ENCODE measurements at places on chromosomes 5 and 9.
A peak's percentile ranks its signal among the peaks of the same experiment; 100 is the strongest.

GRCh38 chr5:32794086-32794485 lies 83.0 kb downstream of the NPR3 start:
- DNase-seq: peak; percentile 59

DNA sequence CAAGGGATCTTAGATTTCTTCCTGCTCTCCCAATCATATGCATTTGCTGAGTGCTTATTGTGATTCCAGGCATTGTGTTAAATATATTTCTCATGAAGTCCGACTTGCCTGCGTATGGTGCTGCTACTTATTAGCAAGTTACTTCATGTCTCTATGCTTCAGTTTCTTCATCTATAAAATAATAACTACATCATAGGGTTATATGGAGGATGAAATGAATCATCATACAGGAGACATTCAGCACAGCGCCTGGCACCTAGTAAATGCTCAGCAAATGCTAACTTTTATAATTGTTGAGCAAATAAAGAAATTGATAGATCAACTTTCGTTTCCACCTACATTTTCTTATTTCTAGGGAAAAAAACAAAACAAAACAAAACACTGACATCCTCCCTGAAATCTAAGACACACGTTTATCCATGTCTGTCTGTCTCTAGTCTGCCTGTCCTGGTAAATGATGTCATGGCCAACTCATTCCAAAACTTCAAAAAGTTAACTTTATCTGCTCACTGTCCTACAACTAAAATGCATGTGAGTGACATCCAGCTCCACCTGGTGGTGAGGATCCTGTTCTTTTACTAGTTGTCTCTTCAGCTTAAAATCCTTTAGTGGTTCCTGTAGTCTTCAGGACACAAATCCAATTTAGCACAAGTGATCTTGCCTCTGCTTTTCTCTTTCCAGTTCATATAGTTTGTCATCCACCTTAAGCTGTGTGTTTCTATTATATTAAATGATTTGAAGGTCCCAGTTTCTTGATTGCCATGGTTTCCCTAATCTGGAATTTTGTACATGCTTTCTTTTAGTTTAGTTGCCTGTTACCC lies 27.7 kb downstream of the PPP3R2 start:
- DNase-seq: peak; percentile 64

DNA sequence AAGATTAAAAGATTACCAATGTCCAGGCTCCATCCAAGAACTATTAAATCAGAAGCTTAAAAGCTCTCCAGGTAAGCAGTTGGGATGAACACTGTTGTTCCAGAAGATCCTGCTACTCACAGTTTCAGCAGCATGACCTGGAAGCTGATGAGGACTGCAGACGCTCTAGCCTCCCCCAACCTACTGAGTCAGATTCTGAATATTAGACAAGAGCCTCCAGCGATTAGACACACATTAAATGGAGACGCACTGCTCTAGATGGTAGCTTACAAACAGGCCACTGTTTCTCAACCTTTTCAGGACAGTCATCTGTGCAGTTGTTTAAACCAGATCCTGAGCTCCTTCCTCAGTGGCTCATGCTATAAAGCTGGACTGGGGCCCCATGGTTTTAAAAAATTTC lies 54.3 kb downstream of the MTMR12 start:
- no peak for DNase-seq

DNA sequence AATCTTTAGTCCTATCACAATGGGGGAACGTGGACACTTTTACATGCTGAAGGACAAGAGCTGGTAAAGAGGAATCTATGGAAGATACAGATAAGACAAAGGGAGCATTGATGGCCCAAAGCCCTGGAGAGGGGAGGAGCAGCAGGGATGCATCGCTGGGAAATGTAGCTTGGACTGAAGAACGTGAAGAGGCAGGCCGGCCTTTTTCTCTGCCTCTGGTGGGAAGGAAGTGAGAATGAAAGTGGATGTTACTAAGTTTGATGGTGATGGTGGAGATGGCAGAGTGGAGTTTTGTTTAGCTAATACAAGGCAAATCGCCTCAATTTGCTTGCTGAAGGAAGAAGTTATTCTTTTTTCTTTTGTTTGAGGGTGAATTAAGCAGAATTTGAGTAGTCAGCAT lies 124.6 kb upstream of the TAF11L2 start:
- DNase-seq: no peak

GRCh38 chr5:1448511-1449011 lies 3.3 kb upstream of the SLC6A3 start:
- no peak for DNase-seq

- no peak for DNase-seq
Measured at GRCh38 chr5:201672-202071, 10.4 kb downstream of the LRRC14B start.

GRCh38 chr9:28892538-28892937 lies 1319.3 kb upstream of the C9orf72 start:
- no peak for DNase-seq

DNA sequence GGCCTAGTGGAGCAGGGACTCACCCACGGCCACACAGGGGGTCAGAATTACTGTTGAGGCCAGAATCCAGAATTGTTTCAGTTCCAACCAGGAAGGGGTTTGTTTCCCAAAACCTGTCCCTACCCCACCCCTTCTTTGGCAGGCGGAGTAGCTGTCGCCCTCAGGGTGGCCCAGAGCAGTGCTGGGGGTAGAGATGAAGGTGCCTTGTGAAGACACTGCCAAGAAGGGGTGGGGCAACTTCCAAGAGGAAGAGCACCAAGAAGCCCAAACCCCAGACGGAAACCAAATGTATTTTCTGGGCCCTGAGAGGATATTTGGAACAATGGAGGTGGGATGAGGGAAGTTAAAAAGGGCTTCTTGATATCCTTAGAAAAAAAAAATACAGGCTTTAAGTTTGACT lies 11.4 kb upstream of the NDST1 start:
- no peak for DNase-seq

- DNase-seq: no peak
Measured at GRCh38 chr5:67246546-67247268, 50.1 kb upstream of the CD180 start.

GRCh38 chr9:76372336-76372735 lies 21.9 kb downstream of the RFK start:
- no peak for DNase-seq

DNA sequence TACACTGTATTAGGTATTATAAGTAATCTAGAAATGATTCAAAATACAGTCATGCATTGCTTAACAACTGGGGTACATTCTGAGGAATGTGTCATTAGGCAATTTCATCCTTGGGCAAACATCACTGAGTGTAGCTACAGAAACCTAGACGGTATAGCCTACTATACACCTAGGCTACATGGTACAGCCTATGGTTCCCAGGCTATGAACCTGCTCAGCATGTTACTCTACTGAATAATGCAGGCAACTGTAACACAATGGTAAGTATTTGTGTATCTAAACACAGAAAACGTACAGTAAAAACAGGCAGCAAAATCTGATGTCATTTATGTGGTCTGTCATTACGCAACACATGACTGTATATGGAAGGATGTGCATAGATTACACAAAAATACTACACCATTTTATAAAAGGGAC lies 96.8 kb downstream of the RAPGEF6 start:
- DNase-seq: peak; percentile 59

- no peak for DNase-seq
Measured at GRCh38 chr9:107778661-107779060, 289.1 kb upstream of the KLF4 start.

GRCh38 chr9:124795881-124796431 lies 19.0 kb downstream of the OLFML2A start:
- DNase-seq: peak; percentile 29

GRCh38 chr5:79986260-79986659 lies 4.8 kb downstream of the MTX3 start:
- no peak for DNase-seq

GRCh38 chr5:177472460-177473442 lies 683 bp downstream of the DBN1 start:
- DNase-seq: no peak

DNA sequence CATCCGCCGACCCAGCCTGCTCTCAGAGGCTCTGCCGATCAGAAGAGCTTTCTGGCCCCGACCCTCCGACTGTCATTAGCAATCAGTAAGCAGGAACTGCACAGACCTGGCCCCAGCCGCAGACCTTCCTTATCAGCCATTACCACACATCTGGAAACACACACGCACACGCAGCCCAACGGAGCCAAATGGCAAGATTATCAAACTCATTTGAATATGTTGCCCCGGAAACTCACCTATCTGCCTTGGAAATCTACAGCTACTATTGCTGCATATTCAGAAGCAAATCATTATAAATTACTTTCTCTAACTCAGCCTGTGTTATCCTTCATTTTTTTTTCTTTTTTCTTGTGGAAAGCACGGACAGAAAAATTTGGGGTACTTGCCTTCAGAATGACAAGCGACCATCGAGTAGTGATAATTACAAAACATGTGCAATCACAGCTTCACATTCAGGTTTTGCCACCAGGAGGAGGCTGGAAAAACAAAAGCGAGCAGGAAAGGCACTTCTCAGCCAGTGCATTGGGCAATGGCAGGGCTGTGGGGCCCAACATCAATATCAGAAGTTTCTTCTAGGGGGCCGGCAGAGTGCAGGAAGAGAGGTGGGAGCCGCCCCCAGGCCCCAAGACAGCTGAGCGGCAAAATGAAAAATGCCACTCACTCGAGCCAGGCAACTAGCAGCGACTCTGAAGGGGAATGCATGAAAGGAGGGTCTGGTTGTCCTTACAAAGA lies 122.3 kb downstream of the VAV2 start:
- DNase-seq: no peak

DNA sequence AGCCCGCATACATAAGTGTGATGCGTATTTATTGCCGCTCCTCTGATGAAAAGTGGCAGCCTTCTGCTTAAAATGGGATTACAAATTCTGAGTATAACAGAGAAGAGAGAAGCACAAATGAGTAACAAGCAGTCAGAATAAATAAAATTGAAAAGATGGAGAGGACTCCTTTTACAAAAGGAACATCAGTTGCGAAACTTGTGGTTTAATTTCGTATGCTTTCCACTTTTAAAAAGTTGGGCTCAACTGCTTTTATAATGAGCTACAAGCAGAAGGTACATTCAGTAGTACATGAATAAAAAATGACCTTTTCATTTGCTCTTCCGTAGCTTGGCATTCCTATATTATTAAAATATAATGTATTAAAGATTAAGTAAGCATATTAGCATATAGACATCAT lies 320.0 kb downstream of the FBXL17 start:
- peak; percentile 6 for DNase-seq

DNA sequence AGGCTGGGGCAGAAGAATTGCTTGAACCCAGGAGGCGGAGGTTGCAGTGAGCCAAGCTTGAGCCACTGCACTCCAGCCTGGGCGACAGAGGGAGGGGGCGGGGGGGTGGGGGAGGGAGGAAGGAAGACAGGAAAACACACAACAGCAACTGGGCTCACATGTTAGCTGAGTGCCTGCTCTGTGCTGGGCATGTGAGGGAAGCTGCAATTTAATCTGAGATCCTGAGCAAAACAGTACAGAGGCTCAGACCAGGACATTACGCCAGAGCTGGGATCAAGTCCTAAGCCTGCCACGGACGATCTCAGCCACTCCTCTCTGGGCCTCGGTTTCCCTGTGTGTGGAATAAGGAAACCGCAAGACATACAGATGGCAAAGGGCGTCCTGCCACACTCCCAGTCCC lies 119.1 kb downstream of the VAV2 start:
- no peak for DNase-seq

DNA sequence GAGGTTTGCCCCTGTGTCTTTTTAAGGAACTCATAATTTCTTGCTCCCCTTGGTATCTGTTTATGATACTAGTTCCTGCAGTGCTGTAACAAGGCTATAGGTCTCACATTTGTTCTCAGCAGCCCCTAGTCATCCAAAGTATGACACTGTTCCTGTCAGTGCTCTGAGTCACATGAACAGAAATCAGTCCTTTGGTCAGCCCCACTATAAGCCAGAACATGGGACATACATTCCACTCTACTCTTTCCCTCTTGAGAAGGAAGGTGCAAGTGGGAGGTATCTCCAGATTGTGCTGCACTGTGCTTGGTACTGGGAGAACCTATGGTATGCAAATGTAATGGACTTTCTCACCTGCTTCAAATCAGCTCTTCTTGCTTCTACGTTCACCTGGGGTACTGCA lies 87.0 kb downstream of the IARS1 start:
- peak; percentile 43 for DNase-seq

DNA sequence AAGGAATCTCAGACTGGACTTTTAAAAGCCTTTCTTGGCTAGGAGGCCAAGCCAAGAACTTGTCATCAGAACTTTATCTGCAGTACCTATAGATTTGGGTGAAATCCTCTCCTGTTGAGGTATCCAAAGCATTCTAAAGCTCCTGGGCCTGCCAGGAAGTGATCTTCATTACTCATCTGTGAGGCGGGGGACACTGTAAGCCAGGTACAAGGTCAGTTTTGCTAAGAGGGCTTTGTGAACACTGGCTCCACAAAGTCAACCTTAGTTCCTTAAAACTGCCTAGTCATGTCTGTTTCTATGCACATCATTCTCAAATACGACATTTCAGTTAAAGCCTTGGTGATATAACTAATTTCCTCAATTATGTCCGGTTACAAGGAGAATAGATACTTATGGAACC lies 236.7 kb downstream of the PIK3R1 start:
- no peak for DNase-seq

GRCh38 chr9:6941501-6941900 lies 183.7 kb downstream of the KDM4C start:
- DNase-seq: no peak

DNA sequence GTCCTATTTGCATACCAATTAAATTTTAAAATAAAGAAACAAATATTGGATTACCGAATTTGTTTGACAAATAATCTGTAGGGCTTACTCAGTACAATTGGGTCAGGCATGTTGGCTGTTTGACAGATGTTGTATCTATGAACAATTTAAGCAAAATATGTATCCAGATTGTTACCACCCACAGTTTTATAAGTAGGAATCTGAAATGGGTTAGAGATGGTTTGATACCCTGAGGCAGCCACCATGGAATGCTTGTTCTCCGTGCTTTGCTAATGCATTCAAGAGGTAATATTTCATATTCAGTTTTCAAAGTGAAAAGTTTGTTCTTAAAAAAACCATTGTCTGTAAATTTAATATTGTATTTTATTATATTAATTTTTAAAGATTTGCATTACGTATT lies 285.1 kb upstream of the ARRDC3 start:
- DNase-seq: no peak

- peak; percentile 24 for DNase-seq
Measured at GRCh38 chr9:129624947-129625346, 1.0 kb upstream of the NTMT1 start.

DNA sequence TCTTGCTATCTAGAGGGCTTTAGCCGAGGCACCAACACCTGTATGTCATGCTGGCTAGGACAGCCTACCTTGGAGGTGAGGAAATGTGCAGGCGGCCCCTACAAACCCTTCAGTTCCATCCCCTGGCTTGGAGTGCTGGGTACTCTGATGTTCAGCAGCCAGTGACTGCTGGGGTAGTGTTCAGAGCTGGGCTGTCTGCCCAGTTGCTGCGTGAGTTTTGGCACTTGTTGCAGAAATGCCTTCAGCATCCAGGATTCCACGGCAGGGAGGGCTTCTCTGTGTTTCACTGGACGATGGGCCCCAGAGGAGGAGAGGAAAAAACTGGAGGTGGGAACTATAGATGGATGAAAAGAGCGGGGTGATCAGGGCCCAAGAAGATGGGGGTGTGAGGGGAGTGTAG lies 10.4 kb downstream of the SWI5 start:
- peak; percentile 79 for DNase-seq

GRCh38 chr5:54872810-54873209 lies 112.6 kb downstream of the ESM1 start:
- DNase-seq: no peak

- no peak for DNase-seq
Measured at GRCh38 chr5:121919046-121919445, 42.7 kb upstream of the SRFBP1 start.
